ENCODE measurements at places on chromosomes 11 and 22.

- no peak for DNase-seq
Observed at GRCh38 chr22:19892925-19893324, 38.3 kb upstream of the GNB1L start.

DNA sequence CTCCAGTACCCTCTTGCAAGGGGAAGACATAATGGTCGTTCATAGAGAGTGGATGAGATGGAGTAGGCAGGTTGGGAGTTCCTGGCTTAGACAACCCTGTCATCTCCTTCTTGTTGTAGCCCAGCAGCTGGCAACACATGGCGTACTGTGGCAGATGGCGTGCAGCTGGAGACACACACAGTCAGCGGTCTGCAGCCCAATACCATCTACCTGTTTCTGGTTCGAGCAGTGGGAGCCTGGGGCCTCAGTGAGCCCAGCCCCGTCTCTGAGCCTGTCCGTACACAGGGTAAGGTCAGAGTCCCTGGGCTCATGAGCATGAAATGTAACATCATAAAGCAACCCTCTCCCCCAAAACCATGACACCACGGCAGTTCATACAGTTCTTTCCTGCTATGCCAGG is 8.7 kb downstream of the ROBO3 start:
- DNase-seq = no peak

DNA sequence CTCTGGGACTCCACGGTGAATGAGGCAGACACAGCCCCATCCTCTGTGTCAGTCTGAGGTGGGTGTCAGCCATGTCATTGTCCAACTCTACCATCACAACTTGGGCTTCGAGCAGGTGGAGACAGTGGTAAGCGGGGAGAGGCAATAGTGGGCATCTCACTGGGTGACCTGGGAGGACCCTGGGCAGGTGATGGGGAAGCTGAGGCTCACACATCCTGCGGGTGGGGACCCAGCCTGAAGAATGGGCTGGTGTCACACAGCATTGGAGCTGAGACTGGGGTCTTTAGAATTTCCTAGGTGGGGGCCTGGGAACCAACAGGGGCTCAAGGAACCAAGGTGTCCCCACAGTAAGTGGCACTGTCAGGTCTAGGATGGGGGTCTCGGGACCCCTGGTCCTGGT is 7.0 kb upstream of the SMARCB1 start:
- DNase-seq = no peak

DNA sequence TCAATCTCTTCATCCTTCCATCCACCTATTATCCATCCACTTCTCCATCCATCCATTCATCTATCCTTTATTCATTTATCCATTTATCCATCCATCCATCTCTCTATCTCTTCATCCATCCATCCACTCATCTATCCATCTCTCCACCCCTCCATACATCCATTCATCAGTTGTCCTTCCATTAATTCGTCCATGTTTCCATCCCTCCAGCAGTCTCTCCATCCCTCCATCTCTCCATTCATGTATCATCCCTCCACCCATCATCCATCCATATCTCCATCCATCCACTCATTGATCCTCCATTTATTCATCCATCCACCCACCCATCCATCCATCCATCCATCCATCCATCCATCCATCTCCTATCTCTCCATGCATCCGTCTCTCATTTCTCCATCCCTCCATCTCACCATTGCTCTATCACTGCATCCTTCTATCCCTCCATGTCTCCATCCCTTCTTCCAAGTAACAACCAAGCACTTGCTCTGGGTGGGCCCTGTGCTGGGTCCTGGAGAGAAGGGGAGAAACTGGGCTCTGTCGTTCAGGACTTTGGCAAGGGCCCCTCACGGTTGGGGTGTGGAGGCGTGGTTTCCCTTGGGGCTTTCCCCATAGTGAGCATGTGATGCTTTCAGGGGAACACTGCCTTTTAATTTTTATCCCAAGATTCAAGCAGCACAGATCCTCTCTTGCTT is 43.3 kb downstream of the SMIM38 start:
- DNase-seq = no peak

- no peak for DNase-seq
Observed at GRCh38 chr22:35561796-35562526, 21.3 kb downstream of the RASD2 start.

- DNase-seq = no peak
Observed at GRCh38 chr22:20761536-20761935, 12.4 kb upstream of the SERPIND1 start.

DNA sequence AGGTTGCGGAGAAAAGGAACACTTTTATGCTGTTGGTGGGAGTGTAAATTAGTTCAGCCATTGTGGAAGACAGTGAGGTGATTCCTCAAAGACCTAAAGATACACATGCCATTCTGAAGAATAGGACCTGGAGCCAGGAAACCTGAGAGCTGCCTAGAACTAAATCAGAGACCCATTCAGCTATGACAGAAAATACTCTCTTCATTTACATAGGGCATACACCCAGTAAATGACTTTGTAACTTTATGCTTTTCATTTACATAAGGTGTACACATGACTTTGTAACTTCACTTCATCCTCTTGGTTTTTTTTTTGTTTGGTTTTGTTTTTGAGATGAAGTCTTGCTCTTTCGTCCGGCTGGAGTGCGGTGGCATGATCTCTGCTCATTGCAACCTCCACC is 25.1 kb upstream of the APLNR start:
- DNase-seq = no peak

DNA sequence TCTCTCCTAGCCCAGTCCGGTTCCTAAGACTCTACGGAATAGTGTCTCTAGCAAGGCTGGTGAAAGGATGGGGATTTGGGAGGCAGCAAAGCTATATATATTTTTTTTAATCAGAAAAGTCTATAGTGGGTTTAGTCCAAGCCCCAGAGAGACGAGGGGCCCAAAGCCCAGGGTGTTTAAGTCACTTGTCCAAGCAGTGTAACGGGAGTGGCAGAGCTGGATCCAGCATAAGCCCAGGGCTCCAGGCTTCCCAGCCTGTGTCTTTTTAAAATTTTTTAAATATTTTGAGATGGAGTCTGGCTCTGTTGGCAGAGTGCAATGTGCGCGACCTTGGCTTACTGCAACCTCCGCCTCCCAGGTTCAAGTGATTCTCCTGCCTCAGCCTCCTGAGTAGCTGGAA is 6.8 kb downstream of the GRIK4 start:
- no peak for DNase-seq

DNA sequence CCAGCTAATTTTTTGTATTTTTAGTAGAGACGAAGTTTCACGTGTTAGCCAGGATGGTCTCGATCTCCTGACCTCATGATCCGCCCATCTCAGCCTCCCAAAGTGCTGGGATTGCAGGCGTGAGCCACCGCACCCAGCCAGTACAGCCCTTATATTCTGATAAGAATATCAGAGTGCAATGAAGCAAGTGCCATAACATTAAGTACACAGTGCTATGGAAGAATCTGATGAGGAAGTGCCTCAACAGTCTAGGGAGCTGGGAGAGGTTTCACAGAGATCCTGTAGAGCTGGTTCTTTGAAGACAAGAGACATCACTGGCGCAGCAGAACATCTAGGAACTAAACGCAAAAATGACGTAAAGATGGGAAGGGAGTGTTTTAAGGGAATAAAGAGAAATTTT is 2.1 kb downstream of the RTCB start:
- DNase-seq = no peak

GRCh38 chr22:45527456-45527855 is 24.8 kb downstream of the FBLN1 start:
- DNase-seq = no peak

- no peak for DNase-seq
Observed at GRCh38 chr22:19525116-19525660, 978 bp upstream of the CLDN5 start.

DNA sequence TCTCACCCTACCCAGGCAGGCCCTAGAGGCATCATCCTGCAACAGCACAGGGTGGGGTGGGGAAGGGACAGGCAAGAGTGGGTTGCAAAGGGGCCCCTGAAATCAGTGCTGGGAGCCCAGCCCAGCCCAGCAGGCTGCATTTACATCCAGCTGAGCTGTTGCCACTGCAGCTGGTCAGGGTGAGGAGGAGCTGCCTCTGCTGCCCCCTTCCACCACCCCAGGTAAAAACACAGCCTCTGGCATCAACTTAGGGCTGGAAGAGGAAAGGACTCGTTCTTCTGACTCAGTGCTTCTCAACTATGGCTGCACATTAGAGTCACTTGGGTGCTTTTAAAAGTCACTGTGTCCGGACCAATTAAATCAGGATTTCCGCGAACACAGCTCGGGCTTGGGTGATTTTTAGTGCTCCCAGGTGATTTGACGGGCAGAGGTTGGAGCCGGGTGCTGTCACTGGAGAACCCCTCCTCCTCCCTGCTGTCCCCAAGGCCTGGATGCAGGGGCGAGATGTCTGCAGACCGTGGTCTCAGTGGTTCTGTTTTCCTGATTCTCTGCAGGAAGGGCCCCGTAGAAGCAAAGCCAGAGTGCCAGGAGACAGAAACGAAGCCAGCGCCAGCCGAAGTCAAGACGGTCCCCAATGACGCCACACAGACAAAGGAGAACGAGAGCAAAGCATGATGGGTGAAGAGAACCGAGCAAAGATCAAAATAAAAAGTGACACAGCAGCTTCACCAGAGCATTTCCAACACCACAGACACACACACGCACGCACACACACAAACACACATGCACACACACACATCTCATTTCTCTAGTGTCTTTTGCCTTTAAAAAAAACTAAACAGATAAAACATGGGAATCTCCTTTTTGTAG is 39.4 kb upstream of the TTC12 start:
- no peak for DNase-seq

DNA sequence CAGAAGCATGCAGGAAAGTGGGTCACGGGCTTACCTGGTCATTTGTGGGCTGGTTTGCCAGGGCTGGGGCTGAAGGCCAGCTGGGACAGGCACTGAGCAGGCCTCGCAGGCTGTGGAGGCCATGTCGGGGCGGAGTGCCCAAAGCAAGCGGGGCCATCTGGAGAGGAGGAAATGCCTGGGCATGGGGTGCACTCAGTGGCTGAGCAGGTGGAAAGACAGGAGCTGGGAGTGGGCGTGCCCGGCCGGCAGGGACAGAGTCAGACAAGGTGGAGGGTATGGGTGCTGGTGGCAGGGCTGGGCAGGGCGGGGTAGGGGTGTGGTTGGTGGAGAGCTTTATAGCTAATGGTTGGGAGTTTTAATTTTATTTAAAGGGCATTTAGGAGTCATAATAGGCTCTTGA is 27.4 kb downstream of the DAGLA start:
- DNase-seq = no peak

- no peak for DNase-seq
Observed at GRCh38 chr11:14106303-14107049, 144.0 kb downstream of the SPON1 start.

GRCh38 chr11:67644472-67645418 is 5.2 kb upstream of the TBX10 start:
- no peak for DNase-seq

- DNase-seq = no peak
Observed at GRCh38 chr11:122758339-122758738, 80.0 kb upstream of the CRTAM start.

GRCh38 chr11:91717169-91717568 is 507.4 kb upstream of the FAT3 start:
- no peak for DNase-seq

DNA sequence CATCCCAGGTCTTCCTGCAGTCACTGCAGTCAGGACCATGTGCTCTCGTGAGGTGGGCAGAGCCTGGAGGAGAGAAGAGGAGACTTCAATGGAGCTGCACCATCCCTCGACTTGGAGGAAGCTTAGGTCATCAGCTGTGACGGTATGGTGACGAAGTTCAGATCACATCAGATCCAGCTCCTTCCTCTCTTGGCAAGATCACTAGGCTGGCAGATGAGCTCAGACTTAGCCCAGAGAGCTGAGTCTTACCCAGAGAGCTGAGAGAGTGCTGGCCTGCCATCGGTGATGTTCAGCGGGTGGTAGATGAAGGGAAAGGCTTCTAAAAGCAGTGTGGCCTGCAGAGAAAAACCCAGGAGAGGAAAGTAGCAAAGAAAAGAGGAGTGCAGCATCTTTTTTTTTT is 1.8 kb upstream of the SLC15A3 start:
- DNase-seq = no peak

GRCh38 chr11:126079621-126080124 is 17.0 kb upstream of the CDON start:
- no peak for DNase-seq

Measured in activated CD4-positive, CD25-positive, alpha-beta regulatory T cell (primary cell).